ENCODE measurements at places on chromosomes 1 and 21.

DNA sequence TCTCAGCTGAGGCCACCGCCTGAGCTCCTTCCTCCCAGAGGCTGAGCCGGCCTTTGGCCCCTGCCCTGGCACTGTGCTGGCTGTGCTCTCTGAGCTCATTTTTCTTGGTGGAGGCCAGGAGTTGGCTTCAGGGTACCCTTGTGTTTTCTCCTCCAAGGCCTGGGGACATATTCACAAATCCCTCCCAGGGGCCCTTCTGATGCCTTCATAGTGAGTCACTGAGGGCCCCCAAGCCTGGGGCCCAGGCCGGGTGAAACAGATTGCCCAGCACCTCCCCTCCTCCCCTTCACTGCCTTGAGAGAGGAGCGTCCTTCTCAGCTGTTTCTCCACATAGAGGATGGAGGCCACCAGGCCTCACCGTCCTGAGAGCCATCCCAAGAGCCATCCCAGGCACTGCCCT is 105.8 kb downstream of the SIK1 start:
- DNase-seq, result no peak

DNA sequence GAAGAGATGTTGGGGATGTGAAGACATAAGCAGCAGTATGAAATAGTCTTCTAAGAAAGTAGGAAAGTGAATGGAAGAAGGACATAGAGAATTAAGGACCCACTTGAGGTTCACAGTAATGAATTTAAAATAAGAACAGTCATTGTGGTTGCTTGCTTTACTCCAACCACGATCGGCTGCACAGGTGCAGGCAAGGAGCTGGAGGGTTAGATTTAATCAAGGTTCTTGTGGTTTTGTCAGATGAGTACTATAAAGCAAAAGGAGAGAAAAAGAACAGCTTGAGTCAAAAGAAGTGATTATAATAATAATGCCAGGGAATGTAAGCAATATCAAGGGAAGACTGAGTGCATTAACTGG is 46.1 kb upstream of the RBM34 start:
- peak; percentile 36 for DNase-seq

GRCh38 chr1:64097859-64098258 is 105.6 kb upstream of the UBE2U start:
- no peak for DNase-seq

DNA sequence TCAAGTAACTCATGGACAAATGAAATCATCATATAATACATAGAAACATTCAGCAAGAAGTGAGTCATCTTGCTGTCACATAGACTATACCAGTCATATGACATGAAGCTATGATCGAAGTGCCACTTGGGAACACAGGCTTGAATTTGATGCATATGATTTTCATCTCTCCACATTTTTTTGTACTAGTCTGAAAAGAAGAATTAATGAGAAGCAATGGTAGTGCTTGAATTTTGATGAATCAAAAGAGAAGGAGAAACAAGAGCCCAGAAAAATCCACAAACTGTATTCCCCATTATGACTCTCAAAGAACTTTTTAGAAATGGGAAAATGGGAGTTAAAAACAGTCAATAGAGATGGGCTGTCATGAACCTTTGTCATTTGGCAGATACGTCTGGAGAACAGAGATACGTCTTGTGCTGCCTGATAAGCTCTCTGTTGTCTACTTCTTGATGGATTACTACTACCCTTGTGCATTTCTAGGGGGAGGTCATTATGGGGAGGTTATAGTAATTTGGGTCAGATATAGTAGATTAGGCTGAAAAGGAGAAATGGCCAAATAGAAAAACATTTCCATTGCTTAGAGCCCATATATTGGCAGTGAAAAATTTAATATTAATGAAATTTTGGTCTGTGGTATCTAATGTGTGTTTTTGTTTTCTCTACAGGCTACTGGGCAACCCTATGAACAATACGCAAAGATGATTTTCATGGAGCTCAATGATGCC is 8.0 kb upstream of the LEPR start:
- DNase-seq, result no peak

- no peak for DNase-seq
Measured at GRCh38 chr1:194707074-194707473, 1520.7 kb upstream of the B3GALT2 start.

- no peak for DNase-seq
Measured at GRCh38 chr21:45742247-45742646, 98.7 kb downstream of the PCBP3 start.

- DNase-seq, result no peak
Measured at GRCh38 chr1:109931189-109931731, 20.6 kb downstream of the CSF1 start.

GRCh38 chr1:234260578-234260977 is 112.7 kb upstream of the COA6 start:
- no peak for DNase-seq

GRCh38 chr1:178258536-178258935 is 164.6 kb downstream of the RASAL2 start:
- DNase-seq, result no peak

DNA sequence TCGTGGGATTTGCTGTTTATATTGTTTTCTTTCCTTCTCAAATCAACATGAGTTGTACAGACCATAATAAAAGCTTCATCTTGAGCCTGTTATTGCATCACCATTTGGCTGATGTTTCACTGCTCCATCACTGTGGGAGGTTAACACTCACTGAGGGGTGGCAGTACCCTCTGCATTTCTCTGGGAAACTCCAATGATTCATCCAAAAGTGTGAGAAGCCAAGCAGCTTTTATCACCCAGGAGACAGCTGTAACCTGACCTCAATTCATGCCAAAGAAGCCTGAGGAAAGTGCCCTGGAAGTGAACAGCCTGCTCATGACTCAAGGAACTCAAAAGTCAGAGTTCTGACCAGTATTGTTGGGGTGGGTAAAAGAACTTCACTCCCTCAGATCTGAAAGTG is 84.1 kb downstream of the GPR88 start:
- no peak for DNase-seq

DNA sequence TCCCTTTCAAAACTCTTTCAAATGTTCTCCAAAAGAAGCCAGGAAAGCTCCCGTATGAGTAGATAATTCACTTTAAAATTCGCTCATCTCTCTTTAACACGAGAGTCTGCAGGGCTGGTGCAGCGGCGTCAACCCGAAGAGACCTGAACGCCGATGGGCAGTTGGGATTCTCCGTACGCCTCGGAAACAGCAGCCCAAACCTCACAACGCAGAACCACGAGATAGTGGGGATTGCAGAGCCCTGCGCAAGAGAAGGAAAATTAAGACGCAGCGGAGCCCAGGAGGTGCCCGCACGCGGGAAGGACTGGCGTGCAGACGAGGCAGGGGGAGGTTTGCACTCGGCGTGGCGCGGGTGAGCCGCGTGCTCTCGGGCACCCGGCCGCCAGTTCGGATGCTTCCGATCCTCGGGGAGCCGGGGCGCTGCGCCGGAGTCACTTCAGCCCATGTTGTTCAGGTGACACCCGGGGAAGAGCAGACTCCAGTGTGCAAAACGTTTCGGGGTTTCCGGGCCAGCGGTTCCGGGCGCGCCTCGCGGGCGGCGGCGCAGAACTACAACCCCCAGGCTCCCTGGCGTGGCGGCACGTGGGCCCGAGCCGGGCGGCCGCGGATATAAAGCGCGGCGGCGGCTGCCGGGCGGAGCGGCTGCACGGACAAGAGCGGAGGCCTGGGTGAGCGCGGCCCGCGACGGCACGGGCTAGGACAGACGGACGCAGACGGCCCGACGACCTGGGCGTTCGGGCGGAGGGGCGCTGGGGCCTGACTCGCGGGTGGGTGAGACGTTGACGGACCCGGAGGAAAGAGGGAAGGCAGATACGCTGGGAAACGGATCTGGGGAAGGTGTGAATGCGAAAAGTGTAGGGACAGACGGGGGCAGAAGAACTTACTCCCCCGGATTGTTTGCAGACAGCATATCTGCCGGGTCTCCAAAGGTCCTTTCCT is at the start of gene NPL:
TSS of gene NPL (plus strand) at position 636 of the 939 bp plus-strand sequence. CDS start 4,599 bp downstream, outside the sequence.
- DNase-seq, result peak; percentile 82

- no peak for DNase-seq
Measured at GRCh38 chr1:151606384-151606783, 5.5 kb upstream of the SNX27 start.
